Stimulated activated CD8-positive, alpha-beta memory T cell treated with anti-CD3 and anti-CD28 coated beads, Interleukin-15, amount 100 ng/mL, for 24 hours (primary cell): ENCODE measurements at places on chromosomes 13 and 19.

GRCh38 chr19:3316659-3317207, 49.6 kb upstream of the NFIC start:
- DNase-seq: no peak

- DNase-seq: peak; percentile 13
These were observed 29.2 kb downstream of the PIP5K1C start for GRCh38 chr19:3670796-3671679.

DNA sequence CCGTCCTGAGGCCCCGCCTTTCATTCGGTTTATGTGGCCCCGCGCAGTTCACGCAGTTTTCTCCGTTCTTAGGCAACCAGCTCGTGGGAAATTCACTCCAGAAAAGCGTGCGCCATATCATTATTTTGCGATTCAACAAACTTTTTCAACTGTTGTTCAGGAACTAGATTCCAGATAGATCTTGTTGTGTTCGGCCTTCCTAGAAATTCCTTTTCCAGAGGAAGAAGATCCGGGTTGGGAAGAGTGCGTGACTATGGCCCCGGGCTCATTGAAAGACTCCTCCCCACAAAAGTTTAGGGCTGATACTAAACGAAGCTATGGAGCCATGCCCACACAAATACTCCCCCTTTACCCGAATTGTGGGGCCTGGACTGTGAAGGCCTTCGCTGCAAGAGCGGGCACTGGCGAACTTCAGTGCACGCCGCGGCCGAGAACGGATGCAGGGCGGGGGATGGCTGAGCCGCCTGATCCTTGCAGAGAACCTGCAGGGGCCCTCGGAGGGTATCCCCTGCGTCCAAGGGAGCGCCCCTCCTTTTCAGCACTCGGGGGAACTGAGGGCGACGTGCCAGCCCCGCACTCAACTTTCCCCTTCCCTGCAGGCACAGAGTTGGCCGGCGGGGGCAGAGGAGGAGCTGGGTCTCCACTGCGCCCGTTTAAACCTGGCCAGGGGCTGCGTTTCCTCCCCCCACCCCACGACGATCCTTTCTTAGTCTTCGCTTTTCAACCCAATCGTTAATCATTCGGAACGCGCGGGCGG, 904 bp upstream of the SOX1 start:
- no peak for DNase-seq

- no peak for DNase-seq
These were observed 25.0 kb downstream of the SGCG start for GRCh38 chr13:23205807-23206206.

DNA sequence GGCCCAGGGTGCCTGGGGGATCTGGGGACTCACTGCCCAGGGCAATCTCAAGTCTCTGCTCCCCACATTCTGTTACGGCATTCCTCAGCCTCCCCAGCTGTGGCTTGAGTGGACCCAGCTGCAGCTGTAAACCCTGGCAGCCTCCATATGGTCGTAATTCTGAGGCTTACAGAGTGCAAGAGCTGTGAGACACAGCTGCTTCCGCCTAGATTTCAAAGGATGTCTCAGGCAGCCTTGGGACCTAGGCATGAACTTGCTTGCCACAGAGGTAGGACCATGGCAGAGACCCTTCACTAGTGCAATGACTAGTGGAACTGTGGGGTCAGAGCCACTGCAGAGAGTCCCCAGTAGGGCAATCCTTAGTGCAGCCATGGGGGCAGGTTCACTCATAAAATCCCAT, 297.5 kb downstream of the ENOX1 start:
- DNase-seq: no peak

- DNase-seq: no peak
These were observed 414.1 kb downstream of the TSHZ3 start for GRCh38 chr19:30935146-30935545.

- no peak for DNase-seq
These were observed 29.8 kb downstream of the ADGRE2 start for GRCh38 chr19:14748601-14749000.

DNA sequence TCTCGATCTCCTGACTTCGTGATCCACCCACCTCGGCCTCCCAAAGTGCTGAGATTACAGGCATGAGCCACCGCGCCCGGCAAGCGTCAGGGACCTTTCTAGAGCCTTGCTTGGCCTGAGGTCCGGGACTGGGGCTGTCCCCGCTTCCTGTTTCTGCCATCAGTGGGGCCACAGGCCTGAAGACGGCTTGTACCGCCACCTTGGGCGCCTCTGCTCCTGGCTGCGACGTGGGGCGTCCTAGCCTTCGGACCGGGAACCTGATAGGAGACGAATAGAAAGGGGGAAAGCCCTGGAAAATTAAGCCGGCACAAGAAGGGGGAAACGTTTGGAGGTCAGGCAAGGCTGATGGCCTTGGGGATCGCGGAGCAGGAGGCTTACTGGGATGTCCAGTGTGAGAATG, 35.1 kb downstream of the RNF6 start:
- no peak for DNase-seq
